Naive thymus-derived CD4-positive, alpha-beta T cell (primary cell): ENCODE measurements at places on chromosomes 16 and 17. TPM values are rescaled to one million over a fixed set of nuclear protein-coding genes. Genes with fewer than 3 reads are reported as not detected.

The CRYBA1 gene
- polyA plus RNA-seq: not detected

The BRIP1 gene
- polyA plus RNA-seq: 1.2 TPM

The BLTP2 gene
- 47.1 TPM for polyA plus RNA-seq

The MMP28 gene
- 33.1 TPM for polyA plus RNA-seq

The CARD14 gene
- polyA plus RNA-seq: not detected

The OR1A1 gene
- polyA plus RNA-seq: not detected

The CHRNE gene
- 0.24 TPM for polyA plus RNA-seq

The ADAD2 gene
- not detected for polyA plus RNA-seq

The HBA2 gene
- not detected for polyA plus RNA-seq

The CFAP97D1 gene
- not detected for polyA plus RNA-seq

The MFAP4 gene
- not detected for polyA plus RNA-seq

The C16orf92 gene
- polyA plus RNA-seq: not detected

The PRSS27 gene
- polyA plus RNA-seq: 0.39 TPM

The FNDC8 gene
- polyA plus RNA-seq: not detected

The PIK3R5 gene
- 47.6 TPM for polyA plus RNA-seq

The DCAKD gene
- 27.6 TPM for polyA plus RNA-seq

The SEPTIN1 gene
- polyA plus RNA-seq: 257 TPM

The NME1 gene
- 59.7 TPM for polyA plus RNA-seq

The NOS2 gene
- not detected for polyA plus RNA-seq

The MYH13 gene
- polyA plus RNA-seq: not detected

The MARVELD3 gene
- not detected for polyA plus RNA-seq

The LRRC37A gene
- 2.1 TPM for polyA plus RNA-seq

The GNAO1 gene
- 0.60 TPM for polyA plus RNA-seq

The GSG1L gene
- polyA plus RNA-seq: not detected

The AATK gene
- not detected for polyA plus RNA-seq

The EXOSC6 gene
- polyA plus RNA-seq: 8.3 TPM

The LRRC36 gene
- polyA plus RNA-seq: not detected

The SLC12A3 gene
- polyA plus RNA-seq: not detected

The PHOSPHO1 gene
- 0.99 TPM for polyA plus RNA-seq

The SLC13A2 gene
- polyA plus RNA-seq: not detected

The C17orf67 gene
- polyA plus RNA-seq: 1.6 TPM
